ENCODE measurements at places on chromosomes 7 and 10. TPM values are rescaled to one million over a fixed set of nuclear protein-coding genes. Genes with fewer than 3 reads are reported as not detected.
A peak's percentile ranks its signal among the peaks of the same experiment; 100 is the strongest.

Gene RNF148
- total RNA-seq: not detected

GRCh38 chr10:93106631-93107072 is 33.0 kb downstream of the CYP26A1 start:
- peaks cover 12% of the 10 kb centered on the region for H3K4me1 ChIP-seq
- no peak for DNase-seq
- no peaks in the 10 kb centered on the region for H3K36me3 ChIP-seq
- no peak overlapping the region for H3K4me3 ChIP-seq
- H3K27ac ChIP-seq: no peak overlapping the region
- no peaks in the 10 kb centered on the region for H3K27me3 ChIP-seq

GRCh38 chr10:86666538-86666937 is 1.8 kb upstream of the LDB3 start:
- peaks cover 7% of the 10 kb centered on the region for H3K4me1 ChIP-seq
- no peak for DNase-seq
- H3K4me3 ChIP-seq: no peak overlapping the region
- H3K27me3 ChIP-seq: peaks cover 4% of the 10 kb centered on the region

Gene SRRM3
- not detected for total RNA-seq

Gene VAX1
- total RNA-seq: not detected

Gene MCMBP
- total RNA-seq: 41.9 TPM

- H3K4me1 ChIP-seq: peaks cover 4% of the 10 kb centered on the region
- H3K36me3 ChIP-seq: no peaks in the 10 kb centered on the region
- no peak overlapping the region for H3K27ac ChIP-seq
- no peak for DNase-seq
- H3K27me3 ChIP-seq: no peaks in the 10 kb centered on the region
- no peak overlapping the region for H3K4me3 ChIP-seq
These were observed 302.9 kb downstream of the BAMBI start for GRCh38 chr10:28980264-28980663.

DNA sequence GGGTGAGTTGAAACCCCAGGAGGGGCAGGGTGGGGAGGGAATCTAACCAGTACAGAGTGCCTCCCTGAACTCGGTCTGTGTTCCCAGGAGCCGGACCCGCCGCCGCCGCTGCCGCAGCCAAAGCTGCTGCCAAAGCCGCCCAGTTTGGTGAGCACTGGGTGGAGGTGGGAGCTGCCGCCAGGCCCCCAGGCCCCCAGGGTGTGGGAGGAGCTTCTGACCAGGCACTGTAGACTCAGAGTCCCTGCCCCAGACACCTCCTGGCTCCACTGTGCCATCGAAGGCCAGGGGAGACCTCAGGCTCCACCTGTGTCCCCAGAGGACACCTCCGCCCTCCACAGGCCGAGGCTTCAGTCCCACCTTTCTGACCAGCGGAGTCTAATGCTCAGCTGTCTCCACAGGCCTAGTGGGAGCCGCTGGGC is 20.4 kb upstream of the LIMK1 start:
- peaks cover 3% of the 10 kb centered on the region for H3K27me3 ChIP-seq
- no peak overlapping the region for H3K27ac ChIP-seq
- no peak for DNase-seq

DNA sequence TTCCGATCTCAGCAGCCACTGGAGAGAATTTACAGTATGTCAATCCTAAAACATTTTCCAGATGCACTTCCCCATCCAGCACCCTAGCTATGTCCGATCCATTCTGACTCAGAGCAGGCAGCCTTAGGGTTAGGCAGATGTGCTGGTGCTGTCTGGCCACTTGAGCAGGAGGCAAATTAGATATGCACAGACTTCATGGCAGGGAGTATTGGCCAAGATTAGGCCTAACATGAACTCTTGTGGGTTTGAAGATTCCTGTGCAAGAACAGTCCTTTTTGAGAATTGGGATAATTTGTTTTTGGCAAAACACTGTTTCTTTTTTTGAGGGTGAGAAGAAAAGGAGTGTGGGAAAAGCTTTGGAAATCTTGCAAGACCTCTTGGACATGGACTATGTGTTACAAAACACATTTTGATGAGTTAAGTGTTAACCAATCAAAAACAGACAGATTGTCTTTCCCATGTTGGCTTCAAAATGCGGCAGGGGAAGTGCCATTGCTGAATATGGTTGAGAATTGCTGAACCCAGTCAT is 218.6 kb upstream of the INHBA start:
- H3K27ac ChIP-seq: no peak overlapping the region
- H3K36me3 ChIP-seq: no peaks in the 10 kb centered on the region
- no peak overlapping the region for H3K4me3 ChIP-seq
- no peaks in the 10 kb centered on the region for H3K4me1 ChIP-seq
- H3K27me3 ChIP-seq: no peaks in the 10 kb centered on the region
- DNase-seq: no peak

- no peaks in the 10 kb centered on the region for H3K36me3 ChIP-seq
- H3K4me3 ChIP-seq: no peak overlapping the region
- DNase-seq: no peak
- peaks cover 23% of the 10 kb centered on the region for H3K4me1 ChIP-seq
- no peaks in the 10 kb centered on the region for H3K27me3 ChIP-seq
- no peak overlapping the region for H3K27ac ChIP-seq
These were observed 1.5 kb downstream of the METTL27 start for GRCh38 chr7:73840715-73841379.

GRCh38 chr7:351256-351655 is 61.3 kb downstream of the FOXL3 start:
- no peak overlapping the region for H3K27ac ChIP-seq
- H3K36me3 ChIP-seq: no peaks in the 10 kb centered on the region
- H3K4me3 ChIP-seq: no peak overlapping the region
- H3K4me1 ChIP-seq: peaks cover 11% of the 10 kb centered on the region
- H3K27me3 ChIP-seq: peaks cover 14% of the 10 kb centered on the region

Gene OPN1SW
- not detected for total RNA-seq

- H3K27ac ChIP-seq: no peak overlapping the region
- no peak for DNase-seq
- H3K4me1 ChIP-seq: no peaks in the 10 kb centered on the region
- H3K36me3 ChIP-seq: no peaks in the 10 kb centered on the region
These were observed 34.7 kb downstream of the GRID1 start for GRCh38 chr10:86331861-86332260.

- no peak overlapping the region for H3K4me3 ChIP-seq
- H3K27ac ChIP-seq: no peak overlapping the region
- peaks cover 59% of the 10 kb centered on the region for H3K36me3 ChIP-seq
These were observed 91.3 kb downstream of the AVL9 start for GRCh38 chr7:32586291-32587221.

DNA sequence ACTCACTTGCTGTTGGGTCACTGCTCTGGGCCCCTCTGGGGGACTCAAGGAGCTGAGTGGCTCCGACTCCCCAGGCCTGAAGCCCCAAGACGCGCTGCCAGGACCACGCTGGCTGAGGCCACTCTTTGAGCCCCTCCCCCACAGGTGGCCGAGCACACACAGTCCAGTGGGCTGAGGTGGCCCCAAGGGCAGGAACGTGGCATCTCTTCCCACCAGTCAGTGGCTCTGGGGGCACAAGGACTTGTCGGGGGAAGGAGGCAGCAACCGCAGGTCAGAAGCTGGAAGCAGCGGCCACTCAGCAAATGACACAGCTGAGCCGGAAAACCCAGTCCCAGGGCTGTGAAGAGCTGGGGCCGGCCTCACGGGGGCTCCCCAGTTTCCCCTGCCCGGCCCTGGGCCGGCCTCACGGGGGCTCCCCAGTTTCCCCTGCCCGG is 24.1 kb downstream of the GRIFIN start:
- no peak overlapping the region for H3K27ac ChIP-seq
- no peaks in the 10 kb centered on the region for H3K36me3 ChIP-seq
- peaks cover 6% of the 10 kb centered on the region for H3K4me1 ChIP-seq
- peak overlapping the region; percentile 74 for H3K4me3 ChIP-seq

Gene PLA2G12B
- not detected for total RNA-seq

GRCh38 chr7:28026237-28026636 is 154.4 kb downstream of the JAZF1 start:
- DNase-seq: no peak
- H3K27me3 ChIP-seq: no peaks in the 10 kb centered on the region
- no peak overlapping the region for H3K4me3 ChIP-seq
- H3K36me3 ChIP-seq: peaks cover 37% of the 10 kb centered on the region
- no peak overlapping the region for H3K27ac ChIP-seq

DNA sequence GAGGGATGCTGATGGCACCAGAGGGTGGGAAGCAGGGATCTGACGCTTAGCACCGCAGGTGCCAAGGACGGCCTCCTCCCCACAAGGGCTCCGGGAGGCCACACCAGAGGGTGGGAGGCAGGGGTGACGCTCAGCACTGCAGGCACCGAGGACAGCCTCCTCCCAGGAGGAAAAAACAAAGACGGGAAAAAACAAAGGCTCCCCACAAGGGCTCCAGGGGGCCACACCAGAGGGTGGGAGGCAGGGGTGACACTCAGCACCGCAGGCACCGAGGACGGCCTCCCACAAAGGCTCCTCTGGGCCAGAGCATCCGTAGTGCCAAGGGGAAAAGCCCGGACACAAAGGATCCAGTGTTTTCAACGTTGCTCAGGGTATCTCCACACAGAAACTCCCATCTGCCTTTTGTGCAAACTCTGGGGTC is 25.6 kb downstream of the DIP2C start:
- DNase-seq: no peak
- no peaks in the 10 kb centered on the region for H3K36me3 ChIP-seq
- no peak overlapping the region for H3K27ac ChIP-seq
- H3K4me1 ChIP-seq: no peaks in the 10 kb centered on the region

DNA sequence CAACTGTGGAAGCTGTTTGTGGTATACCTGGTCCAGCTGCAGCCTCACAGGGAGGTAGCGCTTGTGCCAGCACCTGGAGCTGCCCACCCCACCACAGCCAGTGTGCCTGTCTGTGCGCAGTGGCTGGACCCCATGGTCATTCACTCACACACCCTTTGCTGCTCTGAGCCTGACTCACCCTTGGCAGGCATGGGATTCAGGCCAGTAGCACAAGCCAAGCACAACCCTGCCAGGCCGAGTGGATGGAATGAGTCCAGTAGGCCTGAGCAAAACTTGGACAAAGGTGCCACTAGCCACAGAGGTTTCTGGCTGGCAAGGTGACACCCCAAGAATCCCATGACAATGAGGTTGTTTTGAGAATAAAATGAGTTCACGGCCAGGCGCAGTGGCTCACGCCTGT is 19.0 kb downstream of the RBM48 start:
- no peak overlapping the region for H3K4me3 ChIP-seq
- H3K36me3 ChIP-seq: no peaks in the 10 kb centered on the region
- no peak for DNase-seq
- no peaks in the 10 kb centered on the region for H3K4me1 ChIP-seq

- H3K27me3 ChIP-seq: peaks cover 11% of the 10 kb centered on the region
- peaks cover 4% of the 10 kb centered on the region for H3K36me3 ChIP-seq
- no peak for DNase-seq
- H3K4me1 ChIP-seq: peaks cover 7% of the 10 kb centered on the region
These were observed 4.1 kb downstream of the FBXO24 start for GRCh38 chr7:100590077-100590737.

Gene AGMO
- total RNA-seq: not detected

Gene STK32C
- total RNA-seq: 11.0 TPM

Gene CYP26C1
- total RNA-seq: 0.15 TPM

DNA sequence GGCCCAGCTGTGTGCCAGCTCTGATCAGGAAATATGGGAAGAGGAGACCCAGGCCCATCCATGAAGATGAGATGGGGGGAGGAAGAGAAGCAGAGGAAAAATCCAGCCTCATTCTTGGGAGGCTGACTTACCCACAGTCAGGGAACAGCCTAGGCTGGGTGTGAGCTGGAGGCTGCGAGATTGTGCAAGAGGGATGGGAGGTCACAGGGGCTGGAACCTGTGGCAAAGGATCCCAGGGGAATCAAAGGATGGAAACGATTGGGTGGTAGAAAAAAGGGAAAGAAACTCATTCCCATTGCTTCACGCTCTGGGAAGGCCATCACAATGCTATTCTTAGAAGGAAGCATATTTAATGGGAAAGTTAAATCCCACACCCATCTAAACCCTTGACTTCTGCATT is 26.7 kb upstream of the CRHR2 start:
- H3K4me3 ChIP-seq: no peak overlapping the region
- no peak overlapping the region for H3K27ac ChIP-seq
- no peaks in the 10 kb centered on the region for H3K36me3 ChIP-seq

Gene KLF14
- 0.10 TPM for total RNA-seq

Gene ST8SIA6
- 0.13 TPM for total RNA-seq

Gene INA
- not detected for total RNA-seq

DNA sequence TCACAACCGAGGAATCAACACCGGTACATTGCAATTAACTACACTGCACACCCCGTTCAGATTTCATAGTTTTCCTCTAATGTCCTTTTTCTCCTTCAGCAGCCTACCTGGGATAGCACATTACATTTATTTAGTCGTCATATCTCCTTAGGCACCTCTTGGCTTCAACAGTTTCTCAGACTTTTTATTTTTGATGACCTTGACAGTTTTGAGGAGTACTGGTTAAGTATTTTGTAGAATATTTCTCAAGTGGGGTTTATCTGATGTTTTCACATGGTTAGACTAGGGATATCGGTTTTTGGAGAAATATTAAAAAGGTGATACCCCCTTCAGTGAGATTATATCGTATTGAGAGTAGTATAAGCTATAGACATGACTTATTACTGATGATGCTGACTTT is 87.0 kb upstream of the GLCCI1 start:
- no peak overlapping the region for H3K4me3 ChIP-seq
- H3K27me3 ChIP-seq: no peaks in the 10 kb centered on the region
- H3K36me3 ChIP-seq: no peaks in the 10 kb centered on the region
- no peak overlapping the region for H3K27ac ChIP-seq
- no peak for DNase-seq
- H3K4me1 ChIP-seq: peaks cover 23% of the 10 kb centered on the region

DNA sequence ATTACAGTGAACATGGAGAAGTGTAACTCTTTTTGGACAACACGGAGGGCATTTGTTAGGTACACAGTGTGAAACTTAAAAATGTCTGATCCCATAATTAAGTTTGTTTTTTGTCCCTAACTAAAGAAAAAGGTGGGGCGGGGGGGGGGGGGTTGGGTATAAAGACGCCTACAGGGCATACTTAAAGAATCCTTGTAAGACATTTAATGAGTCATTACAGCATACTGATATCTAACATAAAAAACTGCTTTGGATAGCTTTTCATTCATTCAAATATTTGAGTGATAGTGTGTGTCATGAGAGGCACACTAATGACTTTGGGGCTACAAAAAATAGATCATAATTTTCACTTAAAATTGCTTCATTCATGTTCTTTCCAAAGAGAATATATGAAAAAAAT is 31.2 kb downstream of the ZNRF2 start:
- peaks cover 70% of the 10 kb centered on the region for H3K4me1 ChIP-seq
- no peaks in the 10 kb centered on the region for H3K27me3 ChIP-seq
- DNase-seq: no peak
- H3K36me3 ChIP-seq: peaks cover 2% of the 10 kb centered on the region
- H3K4me3 ChIP-seq: no peak overlapping the region
- H3K27ac ChIP-seq: no peak overlapping the region

GRCh38 chr10:3699916-3700315 is 85.1 kb downstream of the KLF6 start:
- H3K4me1 ChIP-seq: peaks cover 10% of the 10 kb centered on the region
- peaks cover 2% of the 10 kb centered on the region for H3K27me3 ChIP-seq
- H3K4me3 ChIP-seq: no peak overlapping the region
- no peak for DNase-seq

DNA sequence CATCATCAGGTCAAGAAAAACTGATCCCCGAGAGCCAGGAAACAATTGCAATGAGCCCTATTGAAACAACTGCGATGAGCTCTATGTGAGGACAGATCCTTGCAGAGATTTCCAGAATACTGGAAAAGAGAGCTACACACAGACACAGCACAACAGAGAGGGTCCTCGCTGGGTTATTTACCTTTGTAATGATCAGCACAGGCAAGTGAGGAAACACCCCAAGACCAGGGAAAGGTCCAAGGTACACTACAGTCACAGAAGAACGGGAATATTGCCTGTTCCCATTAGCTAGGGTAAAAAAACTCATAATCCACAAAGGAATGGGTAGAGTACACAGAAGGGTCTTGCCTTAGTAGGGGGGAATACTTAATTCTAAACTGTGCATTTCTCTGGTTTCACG is 152.7 kb downstream of the ZNF438 start:
- H3K27me3 ChIP-seq: no peaks in the 10 kb centered on the region
- no peak overlapping the region for H3K27ac ChIP-seq
- no peak for DNase-seq
